ENCODE measurements at places on chromosomes 3 and 15.

- DNase-seq = no peak
These were observed 41.2 kb downstream of the PCCB start for GRCh38 chr3:136291302-136291701.

DNA sequence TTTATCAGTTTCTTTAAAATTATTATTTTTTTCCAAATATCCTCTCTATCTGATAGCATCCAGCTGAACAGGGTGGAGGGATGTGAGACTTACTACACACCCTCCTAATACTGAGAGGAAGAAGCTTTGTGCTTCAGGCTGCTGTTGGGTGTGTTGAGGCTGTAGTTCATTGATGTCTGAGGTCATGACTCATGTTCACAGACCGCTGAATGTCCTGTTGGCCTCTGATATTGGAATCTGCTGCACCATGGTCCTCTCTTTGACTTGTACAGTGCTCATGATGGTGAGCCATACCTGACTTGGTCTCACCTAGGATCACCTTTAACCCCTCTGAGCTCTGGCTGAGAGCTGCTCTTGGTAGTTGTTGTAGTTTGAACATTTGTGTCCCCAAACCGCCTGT, 302.9 kb downstream of the SATB1 start:
- no peak for DNase-seq

DNA sequence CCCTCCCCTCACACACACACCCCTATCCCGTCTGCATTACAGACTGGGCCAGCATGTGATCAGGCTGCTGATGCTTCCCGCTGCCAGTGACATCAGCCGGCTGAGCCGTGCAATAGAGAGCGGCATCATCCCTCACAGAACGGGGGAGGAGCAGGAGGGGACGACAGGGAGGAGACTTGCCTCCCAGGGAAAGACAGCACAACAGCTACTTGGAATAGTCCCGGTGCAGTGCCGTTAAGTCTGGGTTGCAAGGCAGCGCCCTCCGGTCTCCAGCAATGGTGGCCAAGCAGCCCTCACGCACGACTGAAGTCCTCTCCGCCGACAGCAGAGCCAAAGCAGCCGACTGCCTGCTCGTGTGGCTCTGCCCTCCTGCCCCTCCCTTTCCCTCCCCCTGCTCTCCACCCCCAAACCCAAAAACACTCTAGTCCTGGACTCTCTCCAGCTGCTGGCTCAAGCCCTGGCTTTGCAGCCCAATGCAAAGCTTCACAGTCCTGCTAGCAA, 31.5 kb upstream of the RPS17 start:
- no peak for DNase-seq

DNA sequence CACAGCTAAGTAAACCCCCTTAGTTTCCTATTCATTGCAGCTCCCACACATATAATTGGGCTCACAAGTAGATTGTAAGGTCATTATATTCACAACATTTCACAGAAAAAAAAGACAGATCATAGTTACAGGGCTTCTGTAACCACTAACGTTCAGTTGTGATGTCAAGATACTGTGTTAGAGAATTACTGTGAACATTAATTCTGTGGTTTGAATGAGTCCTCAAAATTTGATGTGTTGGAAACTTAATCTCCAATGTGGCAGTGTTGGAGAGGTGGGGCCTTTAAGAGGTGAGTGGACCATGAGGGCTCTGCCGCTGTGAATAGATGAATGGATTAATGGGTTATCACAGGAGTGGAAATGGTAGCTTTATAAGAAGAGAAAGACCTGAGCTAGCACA, 21.3 kb downstream of the GRK7 start:
- DNase-seq = no peak

DNA sequence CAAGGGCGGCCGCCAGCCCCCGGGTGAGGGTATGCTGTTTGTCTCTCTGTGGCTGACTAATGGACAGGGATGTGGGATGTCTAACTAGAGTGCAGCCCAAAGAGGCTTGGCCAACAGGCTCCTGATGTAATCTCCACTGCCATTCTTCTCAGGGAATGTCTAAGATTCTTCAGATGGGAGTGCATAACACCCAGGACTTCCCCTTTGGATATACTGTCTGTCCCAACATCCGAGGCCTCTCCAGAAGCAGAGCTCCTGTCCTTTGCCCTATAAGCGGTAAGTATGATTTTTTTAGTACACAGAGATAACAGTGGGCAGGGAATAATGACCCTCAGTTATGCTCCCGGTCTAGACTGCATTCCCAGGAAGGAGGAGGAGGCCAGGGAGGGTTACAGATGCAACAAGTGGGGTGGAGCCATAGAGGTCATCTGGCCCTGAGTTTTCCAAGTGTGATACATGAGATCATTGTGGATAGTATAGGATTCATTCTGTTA, 62.5 kb upstream of the SLCO2A1 start:
- DNase-seq = no peak
